NCI-H69 (cell line): ENCODE measurements at places on chromosomes 11 and 22.

GRCh38 chr11:61446211-61446651 lies 16.3 kb downstream of the SDHAF2 start:
- peak; percentile 96 for DNase-seq

DNA sequence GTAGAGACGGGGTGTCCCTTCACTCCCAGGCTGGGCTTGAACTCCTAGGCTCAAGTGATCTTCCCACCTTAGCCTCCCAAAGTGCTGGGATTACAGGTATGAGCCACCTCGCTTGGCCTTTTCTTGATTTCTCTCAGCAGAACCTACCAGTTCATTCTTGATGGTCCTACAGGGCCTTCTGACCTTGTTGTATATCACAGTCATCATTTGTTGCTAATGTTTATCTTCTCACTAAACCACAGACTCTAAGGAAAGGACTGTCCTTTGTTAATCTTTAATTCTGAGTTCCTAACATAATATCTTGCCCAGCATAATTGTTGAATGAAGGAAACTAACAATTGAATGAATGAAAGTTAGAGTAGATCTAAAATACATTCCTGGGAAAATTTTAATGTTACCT lies 22.0 kb upstream of the ZC3H12C start:
- no peak for DNase-seq

- DNase-seq = peak; percentile 75
Measured at GRCh38 chr22:46963672-46964545, 201.5 kb downstream of the TBC1D22A start.

- DNase-seq = peak; percentile 28
Measured at GRCh38 chr11:90916706-90917105, 693.9 kb upstream of the CHORDC1 start.

- no peak for DNase-seq
Measured at GRCh38 chr22:25759825-25760231, 17.8 kb downstream of the MYO18B start.

- DNase-seq = peak; percentile 60
Measured at GRCh38 chr11:117315285-117316196, 515 bp downstream of the BACE1 start.
